ENCODE measurements at places on chromosomes 5 and 9.

DNA sequence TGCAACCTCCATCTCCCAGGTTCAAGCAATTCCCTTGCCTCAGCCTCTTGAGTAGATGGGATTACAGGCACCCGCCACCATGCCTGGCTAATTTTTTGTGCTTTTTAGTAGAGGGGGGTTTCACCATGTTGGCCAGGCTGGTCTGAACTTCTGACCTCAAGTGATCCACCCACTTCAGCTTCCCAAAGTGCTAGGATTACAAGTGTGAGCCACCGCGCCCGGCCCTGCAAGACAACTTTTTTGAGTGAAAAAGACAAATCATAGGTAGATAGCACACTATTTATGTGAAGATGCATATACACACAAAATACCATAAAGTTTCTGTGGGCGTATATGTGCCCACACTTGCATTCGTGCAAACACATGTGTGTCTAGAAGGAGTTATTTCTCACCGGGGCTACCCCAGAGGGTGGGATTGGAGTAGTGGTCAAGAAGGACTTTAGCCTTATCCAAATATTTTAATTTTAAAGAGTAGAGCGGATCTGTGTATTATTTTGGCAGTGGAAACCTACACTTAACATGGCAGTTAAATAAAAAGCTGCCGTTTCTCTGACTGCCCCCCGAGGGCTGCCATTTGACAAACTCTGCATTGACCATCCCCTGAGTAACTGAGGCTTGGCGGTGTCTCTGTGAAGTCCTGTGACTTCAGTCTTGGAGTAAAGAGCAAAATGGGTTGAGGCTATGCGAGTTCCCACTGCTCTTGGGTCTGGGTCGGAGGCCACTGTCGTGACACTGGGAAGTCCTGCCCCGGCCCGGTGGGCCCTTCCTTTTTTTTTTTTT lies 93.4 kb upstream of the PTCH1 start:
- DNase-seq = no peak

DNA sequence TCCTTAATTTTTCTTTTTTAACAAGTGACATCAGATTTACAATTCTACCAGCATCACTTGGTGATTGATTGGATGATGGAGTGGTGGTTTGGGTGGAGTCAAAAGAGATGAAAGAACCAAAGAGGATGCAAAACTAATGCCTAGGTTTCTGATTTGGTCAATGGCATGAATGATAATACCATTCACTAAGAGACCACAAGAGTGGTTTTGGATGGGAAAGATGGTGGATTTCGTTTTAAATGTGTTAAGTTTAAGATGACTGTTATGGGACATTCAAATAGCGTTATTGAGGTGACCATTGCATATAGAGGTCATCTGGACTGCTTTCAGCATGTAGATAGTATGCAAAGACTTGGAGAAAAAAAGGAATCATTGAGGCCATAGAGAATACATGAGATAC lies 3.6 kb downstream of the SMC5 start:
- no peak for DNase-seq

GRCh38 chr5:81579262-81579924 lies 171.5 kb downstream of the SSBP2 start:
- DNase-seq = no peak

DNA sequence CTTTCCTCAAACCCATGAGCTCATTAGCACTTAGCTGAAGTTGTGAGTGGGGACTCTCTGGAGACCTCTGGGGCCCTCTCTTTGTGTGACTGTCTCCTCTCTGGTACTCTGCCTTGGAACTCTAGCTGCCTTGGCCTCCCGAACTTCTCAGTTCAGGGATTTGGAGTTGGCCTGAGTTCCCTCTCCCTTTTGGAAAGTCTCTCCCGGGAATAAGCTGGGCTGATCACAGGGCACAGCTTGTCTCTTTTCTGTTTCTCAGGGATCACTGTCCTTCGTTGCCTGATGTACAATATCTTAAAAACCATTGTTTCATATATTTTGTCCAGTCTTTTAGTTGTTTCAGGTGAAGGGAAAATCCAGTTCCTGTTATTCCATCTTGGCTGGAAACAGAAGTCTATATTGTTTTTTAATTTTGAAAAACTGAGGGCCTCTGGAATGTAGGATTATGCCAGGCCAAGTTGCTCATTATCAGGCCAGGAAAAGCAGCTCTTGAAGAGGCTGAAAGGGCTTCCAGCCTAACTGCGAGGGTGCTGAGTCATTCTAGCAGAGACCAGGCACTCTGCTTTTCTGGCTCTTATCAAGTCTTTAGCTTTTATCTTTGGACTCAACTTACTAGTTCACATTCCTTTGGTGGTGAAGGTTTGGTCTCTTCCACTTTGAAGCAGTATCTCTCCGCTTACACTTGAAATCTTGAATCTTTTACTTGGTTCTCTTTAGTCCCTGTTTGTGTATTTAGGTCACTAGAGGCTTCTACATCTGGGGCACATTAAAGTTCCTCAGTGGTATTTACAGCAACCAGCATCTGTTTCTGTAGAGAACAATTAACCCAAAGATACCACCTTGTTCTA lies 8.4 kb upstream of the RGS3 start:
- DNase-seq = no peak

GRCh38 chr5:55411876-55412275 lies 104.1 kb downstream of the MTREX start:
- no peak for DNase-seq

- no peak for DNase-seq
These were observed 271.8 kb upstream of the SMARCA2 start for GRCh38 chr9:1743121-1743960.

DNA sequence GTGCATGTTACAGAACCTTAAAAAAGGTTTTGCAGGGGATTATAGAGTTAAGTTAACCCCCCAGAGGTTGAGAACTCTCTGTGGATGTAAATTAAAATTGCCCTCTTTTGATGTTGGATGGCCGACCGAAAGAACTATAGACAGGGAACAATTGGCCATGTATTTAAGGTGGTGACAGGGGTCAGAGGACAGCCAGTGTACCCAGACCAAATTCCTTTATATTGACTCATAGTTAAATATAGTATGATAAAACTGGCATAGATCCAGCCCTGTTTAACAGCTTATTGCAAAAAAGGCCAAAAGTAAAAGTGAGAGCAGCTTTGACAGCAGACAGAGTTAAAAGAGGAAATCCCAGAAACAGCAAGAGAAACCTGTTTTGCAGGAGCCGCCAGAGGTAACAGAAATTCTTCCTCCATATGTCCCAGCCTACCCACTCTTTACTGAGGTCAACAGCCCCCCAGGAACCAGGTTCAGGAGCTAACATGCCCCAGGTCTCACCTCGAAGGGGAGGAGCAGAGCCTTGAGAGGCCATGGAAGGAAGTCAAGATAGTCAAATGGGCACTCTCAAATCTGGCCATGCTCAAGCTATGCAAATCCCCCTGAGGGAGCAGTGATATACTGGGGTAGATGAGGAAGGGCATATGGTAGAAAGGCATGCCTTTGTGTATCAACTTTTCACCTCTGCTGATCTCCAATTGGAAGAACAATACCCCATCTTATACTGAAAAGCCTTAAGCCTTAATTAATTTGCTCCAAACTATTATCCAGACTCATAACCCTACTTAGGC lies 156.4 kb upstream of the COX7C start:
- DNase-seq = no peak

DNA sequence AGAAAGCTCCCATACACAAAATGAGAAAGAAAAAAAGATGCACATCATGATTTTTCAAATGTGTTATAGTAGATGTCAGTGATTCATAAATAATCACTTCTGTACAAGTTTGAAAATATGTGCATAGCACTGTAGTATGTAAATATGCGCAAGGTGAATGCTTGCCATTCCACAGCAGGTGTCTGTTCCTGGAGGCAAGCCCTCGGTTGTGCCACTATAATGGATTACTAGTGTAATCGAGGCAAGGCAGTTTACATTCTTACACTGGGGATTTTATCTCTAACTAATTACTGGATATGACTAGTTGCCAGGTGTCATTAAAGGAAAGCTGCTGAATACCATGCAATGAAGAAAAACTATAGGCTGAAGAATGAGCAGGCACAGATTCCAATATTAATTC lies 93.6 kb downstream of the ARHGEF28 start:
- no peak for DNase-seq

- no peak for DNase-seq
These were observed 104.3 kb upstream of the PHYKPL start for GRCh38 chr5:178336889-178337288.

GRCh38 chr5:173139631-173140030 lies 4.7 kb upstream of the BNIP1 start:
- no peak for DNase-seq

DNA sequence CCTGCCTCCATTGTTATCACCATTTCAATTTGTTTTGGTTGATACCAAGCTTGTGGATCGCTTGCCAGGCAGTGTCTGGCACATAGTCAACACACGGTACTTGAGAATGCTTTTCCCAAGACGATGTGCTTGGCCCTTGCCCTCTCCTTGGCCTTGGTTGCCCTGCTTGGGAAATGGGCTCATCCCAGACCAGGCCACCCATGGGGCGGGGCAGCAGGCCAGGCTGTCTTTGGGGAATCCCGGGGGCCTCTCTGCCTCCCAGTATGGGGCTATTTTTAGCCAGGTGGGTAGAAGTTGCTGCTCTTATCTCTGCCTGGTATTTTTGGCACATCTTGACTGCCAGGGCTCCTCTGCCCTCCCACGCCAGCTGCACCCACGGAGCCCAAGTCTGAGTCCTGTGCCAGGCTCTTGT lies 49.9 kb downstream of the LMX1B start:
- DNase-seq = no peak

DNA sequence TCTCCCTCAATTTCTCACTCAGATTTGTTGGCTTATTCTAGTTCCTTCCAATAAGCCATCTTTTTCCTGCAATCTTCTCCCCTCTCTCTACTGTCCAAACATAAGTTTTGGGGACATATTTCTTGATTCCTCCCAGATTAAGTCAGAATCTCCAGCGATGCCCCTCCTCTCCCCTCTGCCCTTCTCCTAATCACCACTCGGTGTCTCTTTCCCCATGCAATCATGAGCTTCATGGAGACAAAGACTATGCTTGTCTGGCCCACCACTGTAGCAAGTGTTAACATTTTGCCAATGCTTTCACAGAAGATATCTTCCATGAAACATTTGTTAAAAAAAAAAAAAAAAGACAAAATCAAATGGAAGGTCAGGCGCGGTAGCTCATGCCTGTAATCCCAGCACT lies 42.4 kb downstream of the PDE6A start:
- DNase-seq = no peak

DNA sequence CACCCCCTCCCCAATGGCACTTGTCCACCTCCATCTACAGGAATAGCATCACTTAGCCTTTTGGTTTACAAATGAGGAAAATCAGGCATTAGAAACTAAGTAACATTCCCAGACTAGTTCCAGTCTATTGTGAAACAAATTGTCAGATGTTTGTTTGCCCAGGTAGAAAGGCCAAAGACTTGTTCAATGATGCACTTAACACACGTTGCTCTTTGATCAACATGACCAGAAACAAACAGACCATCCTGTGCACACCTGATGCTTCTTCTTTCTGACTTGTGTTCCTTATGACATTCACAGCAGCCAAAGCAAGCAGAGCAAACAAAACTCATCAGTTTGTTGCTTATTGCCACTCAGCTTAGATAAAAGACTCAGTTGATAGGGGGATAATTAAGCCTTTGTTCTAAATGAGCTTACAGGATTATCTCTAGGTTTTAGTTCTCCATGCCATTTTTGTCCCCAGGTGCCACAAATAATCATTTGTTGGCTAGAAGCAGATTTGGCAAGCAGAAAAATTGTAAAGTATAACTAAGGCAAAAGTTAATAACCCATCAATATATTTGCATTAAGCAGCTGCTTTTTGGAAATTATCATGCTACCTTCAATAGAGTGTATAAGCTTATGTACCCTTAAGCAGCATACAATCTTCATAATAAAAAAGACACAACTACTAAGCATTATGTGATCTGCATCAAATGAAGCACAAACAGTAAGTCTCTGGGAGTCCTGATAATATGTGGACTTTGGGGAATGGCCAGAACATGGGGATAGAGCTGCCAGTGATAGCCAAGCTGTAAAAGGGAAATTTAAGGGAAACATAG lies 26.3 kb upstream of the FST start:
- no peak for DNase-seq

GRCh38 chr5:54520940-54521339 lies 3.4 kb downstream of the SNX18 start:
- DNase-seq = no peak

- no peak for DNase-seq
These were observed 128.0 kb upstream of the EPB41L4A start for GRCh38 chr5:112546946-112547592.

DNA sequence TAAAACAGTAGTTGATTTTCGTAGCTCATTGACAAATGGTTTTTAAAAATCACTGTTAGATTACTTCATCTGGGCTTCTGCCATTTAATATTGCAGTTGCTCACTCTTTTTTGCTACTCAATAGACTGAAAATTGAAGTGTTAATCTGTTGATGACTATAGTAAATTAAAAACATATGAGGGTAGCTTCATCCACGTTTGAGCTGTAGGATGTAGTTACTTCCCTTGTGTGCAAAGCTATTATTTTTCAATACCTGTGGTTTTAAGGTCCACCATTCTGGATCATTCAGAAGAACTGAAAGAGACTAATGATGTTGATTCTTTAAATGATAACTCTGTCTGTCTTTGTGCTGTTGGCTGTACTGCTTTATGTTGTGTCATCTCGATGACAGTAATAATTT lies 74.7 kb downstream of the LNPEP start:
- no peak for DNase-seq

DNA sequence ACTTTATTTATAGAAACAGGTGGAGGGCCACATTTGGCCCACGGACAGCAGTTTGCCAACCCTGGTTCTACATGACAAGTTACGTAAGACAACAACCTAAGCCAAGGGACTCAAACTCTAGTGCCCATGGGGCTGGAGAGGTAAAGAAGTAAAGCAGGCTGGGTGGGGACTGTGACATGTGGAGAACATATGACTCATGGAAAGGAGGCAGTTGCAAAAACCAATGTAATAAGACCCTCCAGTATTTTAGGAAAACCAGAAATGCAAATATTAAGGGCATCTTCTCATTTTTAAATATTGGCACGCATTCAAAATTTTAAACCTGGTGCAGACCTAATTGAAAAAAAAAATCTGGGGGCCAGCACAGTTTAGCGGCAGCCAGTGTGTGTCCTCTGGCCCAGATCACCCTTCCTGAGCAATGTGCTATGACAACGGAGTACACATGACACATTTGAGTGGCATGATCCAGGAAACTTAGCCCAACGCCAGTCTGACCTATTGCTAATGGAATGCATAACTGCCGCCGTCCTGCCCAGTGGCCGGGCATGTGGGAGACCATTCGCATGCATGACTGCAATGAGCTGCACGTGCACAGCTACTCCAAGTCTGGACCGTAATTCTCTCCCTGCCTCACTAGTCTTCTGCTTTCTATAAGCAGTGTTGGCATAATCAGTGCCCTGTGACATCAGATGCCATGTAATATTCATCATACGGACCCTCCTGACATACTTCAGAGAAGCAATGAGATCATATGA lies 97.2 kb downstream of the SH3TC2 start:
- DNase-seq = no peak

GRCh38 chr5:108201721-108202120 lies 180.2 kb downstream of the FBXL17 start:
- DNase-seq = no peak

DNA sequence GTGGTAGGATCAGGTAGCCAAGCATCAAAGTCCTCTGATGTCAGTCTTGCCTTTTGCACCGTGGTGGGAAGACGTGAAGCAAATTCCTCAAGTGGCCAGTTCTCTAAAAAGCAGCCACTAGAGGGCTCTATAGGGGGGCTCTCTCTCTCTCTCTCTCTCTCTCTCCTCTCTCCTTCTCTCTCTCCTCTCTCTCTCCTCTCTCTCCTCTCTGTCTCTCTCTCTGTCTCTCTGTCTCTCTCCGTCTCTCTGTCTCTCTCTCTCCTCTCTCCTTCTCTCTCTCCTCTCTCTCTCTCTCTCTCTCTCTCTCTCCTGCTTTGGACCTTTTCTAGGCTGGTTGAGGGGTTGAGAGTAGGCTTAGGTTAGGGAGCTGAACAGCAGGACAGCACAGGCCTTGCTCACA lies 13.9 kb upstream of the OSMR start:
- DNase-seq = no peak
